Psoas muscle (tissue), 8 donors: ENCODE measurements at places on chromosomes 11 and 22. TPM values are rescaled to one million over a fixed set of nuclear protein-coding genes. Genes with fewer than 3 reads are reported as not detected.
A peak's percentile ranks its signal among the peaks of the same experiment; 100 is the strongest.

OR6T1 gene
- polyA plus RNA-seq = not detected

CRYBB1 gene
- not detected for polyA plus RNA-seq

CECR2 gene
- polyA plus RNA-seq = 1.7 TPM

MOGAT2 gene
- polyA plus RNA-seq = 0.04 TPM

KRTAP5-1 gene
- not detected for polyA plus RNA-seq

PHETA2 gene
- polyA plus RNA-seq = 2.0 TPM

MMP12 gene
- polyA plus RNA-seq = not detected

MS4A3 gene
- polyA plus RNA-seq = not detected

OR52H1 gene
- not detected for polyA plus RNA-seq

DNA sequence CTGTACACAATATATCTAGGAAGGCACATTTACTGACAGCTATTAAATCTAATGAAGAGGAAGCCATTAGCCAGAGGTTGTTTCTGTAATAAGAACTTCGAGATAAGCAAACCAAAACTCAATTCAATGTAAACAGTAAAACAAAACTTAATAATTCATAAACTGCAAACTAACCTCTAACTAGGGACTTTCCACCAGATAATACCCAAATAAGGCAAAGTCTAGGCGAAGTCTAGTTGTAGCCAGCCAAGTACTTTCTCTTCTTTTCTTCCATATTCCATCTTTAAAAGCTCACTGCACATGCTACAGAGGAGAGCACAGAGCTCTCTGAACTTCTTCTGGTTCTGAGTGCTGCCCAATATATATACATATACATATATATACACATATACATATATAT, 229.9 kb upstream of the ANO5 start:
- DNase-seq = no peak

DNA sequence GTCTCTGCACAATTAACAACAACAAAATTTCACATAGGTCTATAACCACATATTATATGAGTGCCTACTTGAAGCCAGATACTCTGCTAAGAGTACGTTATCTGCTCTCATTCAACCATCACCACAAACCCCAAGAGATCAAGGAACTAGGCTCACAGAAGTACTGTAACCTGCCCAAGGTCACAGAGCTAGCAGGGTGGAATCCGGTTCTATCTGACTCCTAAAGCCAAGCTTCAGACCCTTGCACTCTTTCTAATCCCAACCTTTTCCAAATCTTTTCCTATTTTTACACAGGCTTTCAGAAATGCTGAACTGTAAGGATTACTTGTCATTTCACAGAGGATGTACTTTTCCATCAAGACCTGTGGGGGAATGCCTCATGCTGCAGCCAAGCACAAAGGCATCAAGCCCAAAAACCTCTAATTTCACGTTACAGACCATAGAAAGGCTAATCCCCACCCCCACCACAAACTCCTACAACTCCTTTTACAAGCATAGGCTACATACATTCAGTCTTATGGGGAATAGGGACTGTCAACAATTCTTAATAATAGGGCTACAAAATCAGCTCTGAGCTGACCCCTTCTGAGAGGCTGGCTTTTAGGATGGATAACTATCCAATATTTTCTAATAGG, 927 bp downstream of the PRCP start:
- DNase-seq = no peak

GRCh38 chr11:74714904-74715303, 16.3 kb downstream of the CHRDL2 start:
- no peak for DNase-seq

GRCh38 chr22:36853407-36854099, 7.3 kb upstream of the NCF4 start:
- DNase-seq = peak; percentile 71

DNA sequence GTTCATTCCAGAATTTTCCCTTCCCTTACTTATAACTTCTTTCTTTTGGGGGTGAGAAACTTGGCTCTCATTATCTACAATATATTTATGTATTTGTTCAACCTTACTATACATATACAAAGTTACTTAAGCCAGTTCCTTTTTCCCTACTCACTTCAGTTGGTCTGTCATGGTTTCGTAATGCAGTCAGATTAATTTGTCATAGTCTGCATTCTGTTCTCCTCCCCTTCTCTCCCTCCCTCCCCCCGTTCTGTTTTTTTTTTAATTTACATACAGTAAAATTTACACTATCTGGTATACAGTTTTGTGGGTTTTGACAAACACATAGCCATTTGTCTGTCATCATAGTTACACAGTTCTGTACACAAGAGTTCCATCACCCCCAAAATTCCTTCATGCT, 71.8 kb upstream of the ADORA2A start:
- DNase-seq = no peak

DNA sequence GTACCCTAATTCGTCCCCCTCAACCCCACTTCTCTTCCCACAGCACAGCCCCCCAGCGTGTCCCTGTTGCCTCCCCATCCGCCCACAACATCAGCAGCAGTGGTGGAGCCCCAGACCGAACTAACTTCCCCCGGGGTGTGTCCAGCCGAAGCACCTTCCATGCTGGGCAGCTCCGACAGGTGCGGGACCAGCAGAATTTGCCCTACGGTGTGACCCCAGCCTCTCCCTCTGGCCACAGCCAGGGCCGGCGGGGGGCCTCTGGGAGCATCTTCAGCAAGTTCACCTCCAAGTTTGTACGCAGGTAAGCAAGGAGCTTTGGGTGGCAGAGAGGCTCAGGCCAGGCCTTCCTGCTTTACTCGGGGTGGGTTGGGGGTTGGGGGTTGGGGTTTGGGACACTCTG, 12.2 kb downstream of the RCOR2 start:
- no peak for DNase-seq

DNA sequence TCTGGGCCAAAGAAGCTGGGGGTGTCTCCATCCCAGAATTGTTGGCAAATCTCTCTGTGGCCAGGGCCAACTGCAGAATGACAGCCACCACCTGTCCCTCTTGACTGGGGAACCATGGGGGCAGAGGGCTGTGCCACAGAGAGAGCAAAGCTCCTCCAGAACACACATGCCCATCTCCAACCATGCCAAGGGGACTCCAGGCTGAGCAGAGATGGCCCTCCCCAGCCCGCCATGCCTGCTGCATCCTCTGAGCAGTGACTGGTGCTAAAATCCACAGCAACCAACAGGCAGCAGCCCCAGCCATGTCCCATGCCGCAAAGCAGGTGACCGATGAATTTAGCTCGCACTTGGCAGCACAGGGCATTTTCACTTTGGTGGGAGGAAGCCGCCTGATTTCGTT, 45.0 kb downstream of the LARGE1 start:
- peak; percentile 46 for DNase-seq

DNA sequence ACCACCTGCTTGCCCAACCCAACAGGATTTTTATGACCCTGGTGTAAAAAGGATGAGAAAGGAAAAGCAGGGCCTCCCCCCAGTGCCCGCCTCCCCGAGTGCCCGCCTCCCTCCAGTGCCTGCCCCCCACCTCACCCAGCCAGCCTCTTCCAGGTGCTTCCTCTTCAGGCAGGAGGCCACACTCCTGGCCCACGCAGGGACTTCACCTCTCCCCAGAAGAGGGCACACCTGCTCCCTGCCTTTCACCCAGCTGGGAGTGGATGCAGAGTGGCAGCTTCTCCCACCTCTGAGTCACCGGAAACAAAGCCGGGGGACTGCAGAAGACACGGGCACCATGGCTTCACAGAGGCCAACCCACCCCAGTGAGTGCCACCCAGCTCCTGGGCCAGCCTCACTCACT, 16.1 kb downstream of the CPT1A start:
- no peak for DNase-seq

DNA sequence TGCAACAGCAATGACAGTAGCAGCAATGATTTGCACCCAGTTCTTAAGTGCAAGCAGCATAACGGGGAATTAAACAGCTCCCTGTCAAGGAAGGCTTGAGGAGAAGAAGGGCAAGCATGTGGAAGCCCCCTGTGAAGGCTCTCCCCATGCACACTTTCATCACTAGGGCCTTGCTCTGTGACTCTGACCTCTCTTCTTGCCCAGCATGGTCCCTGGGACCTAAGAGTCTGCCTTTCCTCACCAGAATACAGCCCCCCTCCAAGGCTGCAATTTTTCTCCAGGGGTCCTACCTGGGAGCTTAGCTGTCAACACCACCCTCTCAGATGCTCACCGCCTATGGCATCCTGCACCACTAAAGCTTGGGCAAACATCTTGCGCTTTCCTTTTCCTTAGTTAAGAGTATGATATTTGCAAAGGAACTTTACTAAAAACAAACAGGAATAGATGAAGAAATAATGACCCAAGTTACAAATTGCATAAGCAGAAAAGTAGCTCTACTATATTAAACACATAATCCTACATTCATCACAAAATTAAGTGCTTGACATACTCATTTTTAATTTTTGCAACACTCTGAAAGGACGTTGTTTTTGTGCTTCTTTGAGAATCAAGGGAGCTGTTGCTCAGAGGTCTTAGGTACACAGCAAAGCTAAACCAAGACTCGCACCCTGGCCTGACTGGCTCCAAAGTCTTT, 187.6 kb downstream of the ADAMTS15 start:
- DNase-seq = no peak

DNA sequence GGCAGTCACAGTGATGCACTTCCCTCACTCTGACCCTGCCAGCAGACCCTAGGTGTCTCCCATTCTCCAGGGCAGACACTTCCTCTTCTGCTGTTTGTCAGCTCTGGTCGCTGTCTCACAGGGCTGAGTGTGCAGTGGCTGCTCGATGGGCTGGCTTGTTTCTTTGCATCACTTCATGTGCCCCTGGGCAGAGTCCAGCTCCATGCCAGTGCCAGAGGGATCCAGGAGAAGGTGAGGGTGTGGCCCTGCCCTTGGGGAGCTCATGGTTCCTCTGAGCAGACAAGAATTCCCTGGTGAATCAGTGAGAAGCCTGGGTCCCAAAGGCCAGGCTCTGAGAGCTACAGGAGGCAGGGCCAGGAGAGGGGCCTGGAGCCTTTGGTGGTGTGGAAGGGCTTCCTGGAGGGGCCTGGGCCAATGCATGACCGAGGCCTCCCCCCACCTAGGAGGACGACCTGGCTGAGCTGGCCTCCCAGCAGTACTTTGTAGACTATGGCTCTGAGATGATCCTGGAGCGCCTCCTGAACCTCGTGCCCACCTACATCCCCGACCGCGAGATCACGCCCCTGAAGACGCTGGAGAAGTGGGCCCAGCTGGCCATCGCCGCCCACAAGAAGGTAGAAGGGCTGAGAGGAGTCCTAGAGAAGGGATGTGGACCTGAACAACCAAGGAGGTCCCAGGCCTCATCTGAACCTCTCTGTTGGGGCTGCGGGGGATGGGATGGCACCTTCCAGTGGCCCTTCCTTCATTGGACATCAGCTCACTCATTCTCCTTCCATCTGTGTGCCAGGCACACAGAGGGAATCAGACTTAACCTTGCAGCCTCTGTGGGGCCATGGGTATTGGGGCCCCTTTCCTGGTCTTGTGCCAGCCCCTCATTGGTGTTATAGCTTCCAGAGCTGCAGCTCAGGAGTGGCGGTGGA, 66.1 kb downstream of the MYO7A start:
- no peak for DNase-seq

DNA sequence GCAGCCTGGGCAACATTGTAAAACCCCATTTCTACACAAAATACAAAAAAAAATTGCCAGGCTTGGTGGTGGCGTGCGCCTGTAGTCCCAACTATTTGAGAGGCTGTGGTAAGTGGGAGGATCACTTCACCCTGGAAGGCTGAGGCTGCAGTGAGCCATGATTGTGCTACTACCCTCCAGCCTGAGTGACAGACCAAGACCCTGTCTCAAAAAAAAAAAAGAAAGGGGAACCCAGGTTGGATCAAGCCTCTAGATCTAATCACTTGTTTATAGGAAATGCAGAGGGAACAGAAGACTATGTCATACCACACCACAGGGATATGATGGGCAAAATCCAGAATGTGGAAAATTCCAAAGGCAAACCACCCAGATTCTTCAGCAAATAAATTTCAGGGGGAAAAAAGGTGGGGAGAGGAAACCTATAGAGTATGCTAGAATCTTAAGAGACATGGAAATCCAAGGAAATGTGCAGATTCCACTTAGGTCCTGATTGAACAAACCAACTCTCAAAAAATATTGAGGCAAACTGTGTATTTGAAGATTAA, 16.5 kb upstream of the MALAT1 start:
- no peak for DNase-seq

GRCh38 chr11:121928597-121929580, 187.1 kb downstream of the BLID start:
- DNase-seq = no peak

DNA sequence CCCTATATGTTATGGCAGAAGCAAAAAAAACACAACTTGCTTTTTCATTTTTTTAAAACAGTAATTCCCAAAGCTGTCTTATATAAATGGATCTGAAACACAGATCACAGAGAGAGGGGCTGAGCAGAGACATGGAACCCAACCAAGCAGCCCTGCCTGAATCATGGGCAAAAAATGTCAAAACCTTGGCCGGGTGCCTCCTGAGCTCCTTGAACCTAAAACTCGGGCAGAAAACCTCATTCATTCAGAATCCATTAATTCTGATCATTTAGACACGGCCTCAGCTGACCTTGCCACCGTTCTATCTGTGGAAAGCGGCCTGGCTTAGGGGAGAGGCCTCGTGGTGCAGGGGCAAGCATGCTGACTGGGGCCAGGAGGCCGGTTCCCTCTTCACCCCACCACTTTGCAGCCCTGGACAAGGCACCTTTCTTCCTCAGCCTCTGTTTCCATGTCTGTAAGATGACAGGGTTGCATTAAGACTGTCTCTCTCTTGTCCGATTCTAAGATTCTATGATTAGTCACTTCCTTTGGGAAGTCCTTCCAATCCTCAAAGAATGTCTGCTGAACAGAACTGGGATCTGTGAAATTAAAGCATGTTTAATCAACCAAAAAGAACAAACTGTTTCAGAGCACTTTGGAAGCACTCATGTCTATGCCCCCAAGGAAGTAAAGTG, 26.0 kb downstream of the TENM4 start:
- peak; percentile 55 for DNase-seq

DNA sequence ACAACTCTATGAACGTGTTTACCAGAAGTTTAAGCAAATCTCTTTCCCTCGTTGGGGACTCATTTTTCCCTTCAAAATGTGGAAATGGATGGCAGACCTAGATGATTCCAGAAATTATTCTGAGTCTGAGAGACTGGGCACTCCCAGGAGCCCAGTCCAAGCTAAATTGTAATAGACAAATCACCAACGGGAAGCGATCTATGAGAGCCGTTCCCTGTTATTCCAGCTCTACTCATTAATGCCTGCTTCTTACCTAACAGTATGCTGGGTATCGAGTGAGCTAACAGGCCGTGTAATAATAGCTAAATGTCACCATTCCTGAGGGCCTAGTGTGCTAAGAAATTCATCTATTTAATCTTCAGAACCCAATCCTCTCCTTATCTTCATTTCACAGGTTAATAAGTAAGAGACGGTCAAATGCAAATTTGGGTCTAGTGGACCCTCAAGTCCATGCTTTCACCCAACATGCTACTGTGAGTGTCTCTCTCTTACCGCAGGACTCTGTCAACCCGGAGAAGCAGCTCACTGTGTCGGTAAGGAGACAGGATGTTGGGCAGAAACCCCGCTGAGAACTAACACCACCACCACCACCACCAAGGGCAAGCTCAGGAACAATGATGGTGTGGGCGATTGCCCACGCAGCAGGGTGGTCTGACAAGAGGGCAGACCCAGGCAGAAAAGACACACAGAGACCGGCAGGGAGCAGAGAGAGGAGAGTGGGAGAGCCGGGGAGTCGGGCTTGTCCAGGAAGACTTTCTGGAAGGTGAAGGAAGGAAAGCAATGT, 57.1 kb upstream of the TIMP3 start:
- DNase-seq = no peak
